Daoy (cell line): ENCODE measurements at places on chromosomes 3 and 15. TPM values are rescaled to one million over a fixed set of nuclear protein-coding genes. Genes with fewer than 3 reads are reported as not detected.

AEN gene
- 13.2 and 18.3 TPM in 2 replicates for total RNA-seq

DNA sequence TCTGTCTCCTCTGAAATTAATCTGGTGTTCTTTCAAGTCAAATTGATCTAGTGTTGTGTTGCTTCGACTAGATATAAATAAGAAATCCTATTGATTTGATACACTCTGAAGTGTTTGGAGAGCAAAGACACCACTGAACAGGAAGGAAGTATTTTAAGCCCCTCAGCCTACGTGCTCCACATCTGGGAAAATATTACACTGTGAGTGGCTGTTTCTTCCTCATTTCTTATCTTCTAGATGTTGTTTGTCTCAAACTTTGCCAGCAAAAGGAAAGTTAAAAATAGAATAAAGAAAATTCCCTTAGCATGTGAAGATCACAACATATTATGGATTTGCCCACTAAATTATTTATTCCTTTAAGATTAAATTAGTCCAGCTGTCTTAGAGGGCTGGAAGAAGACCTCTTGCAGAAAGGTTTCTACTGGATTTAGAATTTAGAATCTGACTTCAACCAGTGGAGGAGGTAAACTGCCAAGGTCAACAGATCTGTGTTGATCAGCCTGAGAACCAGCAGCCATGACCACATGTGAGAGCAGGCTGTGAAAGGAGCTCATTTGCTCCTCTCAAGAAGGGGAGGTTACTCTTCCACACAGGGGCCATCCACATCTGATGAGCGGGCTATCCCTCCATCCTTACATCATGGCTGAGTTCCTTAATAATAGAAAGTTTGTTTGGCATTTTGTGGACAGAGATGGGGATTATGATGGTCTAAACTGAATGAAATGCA is 46.3 kb upstream of the ACKR4 start:
- no peak for DNase-seq

GRCh38 chr3:178845420-178846118 is 226.0 kb downstream of the ZMAT3 start:
- DNase-seq = peak; percentile 76

EXD1 gene
- total RNA-seq = not detected in 2 replicates

DNA sequence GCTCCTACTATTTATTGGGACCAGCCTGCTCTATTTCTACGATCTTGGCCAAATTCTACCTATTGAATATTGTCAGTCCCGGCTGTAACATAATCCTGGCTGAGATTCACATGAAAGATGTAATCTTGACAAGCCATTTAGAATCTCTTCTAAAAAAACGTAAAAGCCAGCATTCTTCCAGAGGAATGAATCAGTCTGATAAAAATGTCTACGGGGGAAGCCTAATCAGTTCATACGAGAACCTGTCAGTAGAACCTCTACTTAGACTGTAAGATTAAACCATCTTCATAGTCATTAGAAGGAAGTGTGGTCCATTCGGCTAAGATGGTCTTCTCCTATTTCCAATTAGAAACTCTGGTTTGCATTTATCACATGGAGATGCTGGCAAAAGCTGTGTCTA is 147.2 kb upstream of the WNT5A start:
- no peak for DNase-seq

DNA sequence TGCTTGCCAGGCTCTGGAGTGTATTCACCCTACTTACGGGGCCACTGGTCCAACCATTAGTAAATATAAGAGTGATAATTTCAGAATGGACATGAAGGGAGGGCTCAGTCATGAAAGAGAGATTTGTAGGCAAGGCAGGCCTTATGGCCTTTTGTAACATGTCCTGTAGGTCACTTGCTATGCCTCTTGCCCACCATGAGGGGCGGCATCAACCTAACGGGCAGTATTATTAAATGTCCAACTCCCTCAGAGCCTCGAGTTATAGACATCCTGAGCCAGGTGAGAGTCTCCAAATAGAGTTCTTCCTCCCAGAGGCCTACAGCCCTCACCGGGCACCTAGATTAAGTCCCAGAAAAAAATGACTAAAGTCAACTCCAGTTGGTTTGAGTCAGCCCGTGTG is 30.2 kb downstream of the ONECUT1 start:
- DNase-seq = no peak

EFHB gene
- total RNA-seq = 0.65 TPM in 1 of 2 replicates, not detected in the other

- DNase-seq = peak; percentile 35
Observed at GRCh38 chr3:184466413-184466960, 86.6 kb downstream of the CHRD start.

PIERCE2 gene
- 0.11 and 1.3 TPM in 2 replicates for total RNA-seq
